ENCODE measurements at places on chromosomes 2 and 18.

GRCh38 chr2:111715987-111716904 is 167.7 kb downstream of the ANAPC1 start:
- DNase-seq: no peak

- DNase-seq: no peak
These were observed 56.4 kb downstream of the MAP4K3 start for GRCh38 chr2:39380525-39381150.

GRCh38 chr2:150710916-150711315 is 223.4 kb upstream of the RND3 start:
- DNase-seq: no peak

DNA sequence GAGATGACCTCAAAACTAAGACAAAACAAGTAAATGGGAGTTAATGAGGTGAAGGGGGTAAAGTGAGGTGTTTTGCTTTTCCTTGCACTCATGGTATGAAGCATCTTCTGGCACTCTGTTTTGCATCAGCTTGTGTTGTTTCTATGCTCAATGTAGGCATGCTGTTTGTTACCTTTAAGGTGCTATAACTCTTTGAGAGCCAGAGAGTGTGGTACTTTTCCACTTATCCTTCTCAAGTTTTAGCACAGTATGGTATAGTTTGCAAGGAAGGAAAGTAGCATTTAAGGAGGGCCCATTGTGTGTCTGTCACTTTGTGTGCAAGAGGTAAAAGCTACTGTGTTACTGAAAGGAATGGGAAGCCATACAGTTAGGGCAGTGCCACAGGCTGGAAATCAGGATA is 17.5 kb upstream of the CXCR4 start:
- DNase-seq: no peak

GRCh38 chr2:130736487-130736886 is 7.6 kb downstream of the GPR148 start:
- no peak for DNase-seq

DNA sequence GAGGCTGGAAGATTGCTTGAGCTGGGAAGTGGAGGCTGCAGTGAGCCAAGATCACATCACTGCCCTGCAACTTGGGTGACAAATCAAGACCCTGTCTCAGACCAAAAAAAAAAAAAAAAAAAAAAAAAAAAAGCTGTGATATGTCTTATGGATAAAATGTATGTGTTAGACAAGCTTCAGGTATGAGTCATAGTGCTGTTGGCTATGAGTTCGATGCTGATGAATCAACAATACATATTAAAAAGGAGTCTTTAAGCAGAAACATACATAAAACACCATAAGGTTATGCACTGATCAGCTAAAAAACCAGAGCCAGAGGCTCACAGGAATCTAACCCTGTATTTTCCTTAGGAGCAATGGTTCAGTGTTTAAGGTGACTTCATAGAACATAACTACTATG is 332.3 kb downstream of the NCKAP5 start:
- no peak for DNase-seq

GRCh38 chr2:96138179-96139145 is at the start of gene ASTL:
TSS of gene ASTL (minus strand) at chr2:96138502. CDS start at chr2:96138436, 66 bp downstream.
- DNase-seq: no peak

DNA sequence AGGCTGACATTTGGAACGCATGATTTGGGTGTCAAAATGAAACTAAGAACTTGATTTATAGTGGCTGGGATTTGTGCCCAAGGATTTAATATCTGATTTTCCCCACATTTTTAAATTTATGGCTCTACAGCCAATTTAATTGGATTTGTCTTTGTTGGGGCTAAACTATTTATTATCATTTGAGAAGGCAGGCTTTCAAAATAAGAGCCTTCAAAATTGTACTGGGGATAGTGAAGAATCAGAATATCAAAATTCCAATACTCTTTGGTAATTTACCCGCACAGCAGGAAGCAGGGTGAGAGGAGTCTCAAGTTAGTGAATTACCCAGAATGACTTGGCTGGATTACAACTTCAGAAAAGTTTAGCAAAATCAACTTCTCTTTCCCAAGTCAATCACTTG is 278.1 kb downstream of the LRATD1 start:
- DNase-seq: no peak

- DNase-seq: no peak
These were observed 797.5 kb upstream of the NRXN1 start for GRCh38 chr2:51829477-51829876.

DNA sequence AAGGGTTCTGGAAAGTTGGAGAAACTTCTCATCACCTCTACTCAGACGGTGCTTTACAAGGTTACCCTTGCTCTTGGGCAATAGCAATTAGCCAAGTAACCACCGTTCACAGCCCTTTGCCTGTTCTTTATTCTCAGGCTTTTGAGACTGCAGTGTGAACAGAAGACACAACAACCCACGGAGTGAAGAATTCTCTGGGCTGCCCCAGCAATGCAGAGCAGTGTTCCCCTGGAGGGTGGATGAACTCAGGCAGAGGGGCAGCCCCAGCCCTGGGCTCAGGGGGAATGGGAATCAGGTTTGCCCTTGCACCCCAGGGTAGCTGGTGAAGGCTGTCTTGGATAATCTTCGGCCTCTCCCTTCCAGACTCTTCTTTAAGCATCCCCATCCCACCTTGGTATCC is 69.1 kb downstream of the MCFD2 start:
- DNase-seq: no peak

DNA sequence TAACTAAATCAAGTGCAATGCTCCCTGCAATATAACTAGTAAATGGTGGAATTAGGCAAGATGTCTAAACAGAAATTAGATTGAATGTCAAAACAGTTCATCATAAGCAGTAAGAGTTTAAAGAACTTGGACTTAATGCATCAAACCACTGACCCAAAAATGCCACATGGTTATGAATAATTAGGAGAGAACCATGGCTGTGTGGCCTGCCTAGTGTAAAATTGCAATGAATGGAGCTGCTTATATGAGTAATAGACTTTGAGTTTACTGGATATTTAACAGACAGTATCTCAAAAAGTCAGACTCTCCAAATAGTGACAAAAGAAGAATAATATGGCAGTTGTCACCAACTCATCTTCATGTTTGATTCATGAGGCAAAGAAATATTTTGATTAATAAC is 101.6 kb upstream of the COL5A2 start:
- DNase-seq: no peak

DNA sequence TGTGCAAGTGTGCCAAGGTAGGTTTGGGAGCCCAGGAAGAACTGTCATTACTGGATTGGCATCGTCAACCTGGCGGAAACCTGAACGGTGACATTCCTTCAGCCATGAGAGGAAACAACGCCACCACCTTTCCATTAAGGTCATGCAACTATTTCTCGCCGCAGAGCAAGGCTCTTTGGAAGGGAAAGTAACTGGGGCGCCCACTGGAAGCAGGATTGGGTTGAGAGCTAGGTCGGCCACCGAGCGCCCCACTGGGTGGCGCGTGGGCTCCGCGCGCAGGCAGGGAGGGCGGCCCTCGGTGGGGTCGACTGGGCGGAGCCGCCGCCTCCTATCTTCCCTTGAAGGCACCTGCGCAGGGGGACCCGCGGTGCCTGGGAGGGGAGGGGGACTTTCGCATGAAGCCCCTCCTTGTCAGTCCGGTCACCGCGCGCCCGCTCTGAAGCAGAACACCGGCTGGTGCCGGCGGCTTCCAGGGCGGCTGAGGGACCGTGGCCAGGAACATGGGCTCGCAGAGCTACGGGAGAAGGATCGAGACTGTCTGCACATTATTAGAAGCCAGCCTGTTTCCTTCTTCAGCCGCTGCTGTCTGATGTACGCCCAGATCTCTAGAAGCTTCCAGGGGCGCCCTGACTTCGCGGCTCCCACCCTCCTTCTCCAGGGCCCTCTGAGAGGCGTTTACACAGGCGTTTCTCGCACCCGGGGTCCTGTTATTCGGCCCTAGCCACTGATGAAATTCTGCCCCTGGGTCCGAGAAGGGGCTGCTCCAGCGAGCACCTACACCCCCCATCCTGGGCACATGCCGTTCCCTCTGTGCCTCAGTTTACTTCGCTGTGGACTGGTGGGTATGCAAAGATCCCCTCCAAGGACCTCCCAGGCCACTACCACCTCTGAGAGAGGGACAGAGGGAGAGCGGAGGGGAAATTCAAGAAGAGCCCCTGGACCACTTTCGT is 27.3 kb upstream of the MAL start:
- DNase-seq: no peak

GRCh38 chr18:60413944-60414547 is 41.5 kb upstream of the MC4R start:
- no peak for DNase-seq

GRCh38 chr2:20174410-20174809 is 50.5 kb downstream of the SDC1 start:
- no peak for DNase-seq

DNA sequence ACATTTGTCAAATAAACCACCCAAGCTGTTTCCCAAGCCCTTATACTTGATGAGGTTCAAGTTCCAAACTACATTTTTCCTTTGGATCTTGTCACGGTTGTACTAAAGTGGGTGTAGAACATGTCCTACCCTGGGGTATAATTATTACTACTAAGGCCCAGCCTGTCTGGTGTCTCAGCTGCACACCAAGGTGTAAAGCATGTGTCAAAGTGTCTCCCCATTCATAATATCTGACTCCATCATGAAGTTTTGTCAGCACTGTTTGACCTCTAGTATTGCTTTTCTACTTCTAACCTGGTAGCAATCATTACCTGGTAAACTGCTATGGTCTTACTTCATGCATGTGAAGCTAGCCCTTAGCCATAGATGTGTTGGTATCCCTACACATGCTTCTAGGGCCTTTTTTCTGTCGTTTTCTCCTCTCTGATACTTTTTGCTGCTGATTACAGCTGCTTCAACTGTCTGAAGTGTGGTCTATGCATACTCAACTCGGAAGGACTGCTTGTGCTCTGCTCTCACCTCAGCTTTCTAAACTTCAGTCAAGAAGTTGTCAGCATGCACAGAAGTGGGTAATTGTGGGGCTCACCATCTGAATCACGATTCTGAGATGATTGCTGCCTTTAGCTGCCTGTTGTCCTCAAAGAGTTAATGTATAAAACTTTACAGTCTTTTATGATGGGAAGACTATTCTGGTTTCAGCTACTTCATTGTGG is 445.7 kb upstream of the TRIB2 start:
- no peak for DNase-seq

DNA sequence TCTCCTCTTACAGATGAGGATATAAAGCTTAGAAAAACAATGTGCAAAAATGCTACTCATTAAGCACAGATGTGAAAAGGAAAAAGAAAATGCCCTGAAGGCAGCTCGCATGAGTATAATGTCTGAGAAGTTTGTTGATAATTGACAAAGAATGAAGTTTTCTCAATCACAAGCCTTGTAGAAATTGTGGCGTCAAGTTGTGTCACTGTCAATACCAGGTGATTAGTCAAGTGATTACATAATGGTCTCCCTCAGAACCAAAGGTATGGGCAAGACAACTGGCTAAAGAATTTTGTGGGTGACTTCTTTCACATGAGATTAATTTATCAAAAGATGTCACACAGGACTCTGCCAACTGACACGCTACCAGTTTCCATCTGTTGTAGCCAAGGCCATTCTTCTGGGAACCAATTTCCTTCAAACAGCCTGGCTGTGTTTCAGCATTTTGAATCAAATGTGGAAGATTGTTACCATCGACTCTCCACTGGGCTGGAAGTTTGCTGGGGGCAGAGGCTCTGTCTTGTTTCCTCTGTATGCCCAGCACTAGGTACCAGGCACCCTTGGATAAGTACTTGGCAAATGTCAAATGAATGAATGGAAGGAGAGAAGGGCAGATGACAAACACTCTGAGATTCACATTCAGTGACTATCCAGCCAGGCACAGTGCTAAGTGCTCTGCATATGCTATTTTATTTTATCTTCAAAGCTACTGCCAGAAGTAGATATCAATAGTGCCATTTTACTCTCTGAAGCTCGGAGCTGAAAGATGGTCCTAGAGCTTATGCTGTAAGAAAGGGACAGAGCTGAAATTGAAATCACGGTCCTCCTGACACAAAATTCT is 5.9 kb upstream of the FN1 start:
- DNase-seq: no peak

GRCh38 chr18:8813611-8814010 is 108.3 kb downstream of the MTCL1 start:
- DNase-seq: peak; percentile 74

DNA sequence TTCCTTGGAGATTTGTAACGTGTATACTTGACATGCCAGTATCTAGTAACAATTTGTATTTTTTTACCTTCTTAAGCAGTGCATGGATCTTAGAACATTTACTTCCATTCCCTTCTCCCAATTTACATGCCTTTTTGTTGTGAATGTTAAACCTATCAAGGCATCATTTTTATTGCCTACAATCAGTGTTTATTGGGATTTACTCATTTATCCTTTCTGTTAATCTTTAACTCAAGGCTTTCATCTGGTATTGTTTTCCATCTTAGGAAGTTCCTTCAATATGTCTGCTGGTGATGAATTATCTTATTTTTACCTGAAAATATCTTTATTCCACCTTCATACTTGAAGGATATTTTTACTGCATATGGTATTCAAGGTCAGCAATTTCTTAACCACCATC is 88.5 kb upstream of the EMILIN2 start:
- no peak for DNase-seq

DNA sequence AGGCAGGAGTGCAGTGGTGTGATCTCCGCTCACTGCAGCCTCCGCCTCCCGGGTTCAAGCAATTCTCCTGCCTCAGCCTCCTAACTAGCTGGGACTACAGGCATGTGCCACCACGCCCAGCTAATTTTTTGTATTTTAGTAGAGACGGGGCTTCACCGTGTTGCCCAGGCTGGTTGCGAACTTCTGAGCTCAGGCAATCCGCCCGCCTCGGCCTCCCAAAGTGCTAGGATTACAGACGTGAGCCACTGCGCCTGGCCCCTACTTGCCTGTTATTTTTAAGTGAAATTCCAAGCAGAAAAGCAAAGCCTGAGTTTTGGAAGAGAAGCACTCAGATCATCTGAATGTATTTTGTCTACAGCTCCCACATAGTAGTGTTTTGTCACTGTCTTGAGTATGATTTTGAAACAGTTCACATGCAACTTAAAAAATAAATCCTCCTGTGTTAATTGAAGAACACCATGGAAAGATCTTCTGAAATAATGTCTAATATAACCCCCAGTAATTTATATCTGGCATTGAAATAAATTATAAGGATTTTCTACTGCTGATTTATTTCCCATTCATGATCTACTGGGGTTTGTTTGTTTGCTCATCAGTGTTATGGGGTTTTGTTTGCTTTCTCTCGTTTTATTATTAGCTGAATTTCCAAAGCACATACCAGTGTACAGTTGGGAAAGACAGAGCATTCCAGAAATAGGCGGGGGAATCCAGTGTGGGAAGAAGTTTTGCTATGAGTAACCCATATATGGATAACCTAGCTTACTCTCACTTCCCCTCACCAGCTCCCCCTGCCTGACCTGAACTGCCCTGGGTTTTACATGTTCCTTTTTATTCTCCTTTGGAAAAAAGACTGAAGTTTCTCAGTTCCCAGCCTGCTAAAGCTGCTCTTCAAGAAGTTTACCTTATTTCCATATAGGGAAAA is 80.1 kb upstream of the MAP3K20 start:
- peak; percentile 93 for DNase-seq

DNA sequence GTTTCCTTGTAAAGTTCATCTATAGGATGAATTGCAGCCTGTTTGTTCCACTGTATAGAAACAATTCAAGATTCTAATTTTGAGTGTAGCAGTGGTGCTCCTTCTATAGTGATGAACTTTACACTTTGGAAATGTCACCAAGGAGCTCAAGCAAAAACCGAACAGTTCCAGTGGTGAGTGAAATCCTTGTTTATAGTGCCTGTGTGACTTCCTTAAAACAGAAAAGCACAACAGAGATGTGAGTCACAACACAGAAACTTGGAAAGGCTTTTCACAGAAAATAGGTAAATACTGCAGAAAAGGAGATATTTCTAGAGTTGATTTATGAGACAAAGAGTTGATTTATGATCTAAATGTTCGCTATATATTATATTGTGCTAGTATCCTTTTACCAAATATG is 482.0 kb downstream of the PTPRM start:
- no peak for DNase-seq

GRCh38 chr2:216799873-216800431 is 59.9 kb downstream of the TNP1 start:
- no peak for DNase-seq
